ENCODE measurements at places on chromosomes 5 and 9.
A peak's percentile ranks its signal among the peaks of the same experiment; 100 is the strongest.

GRCh38 chr9:107210775-107211174 lies 72.3 kb upstream of the RAD23B start:
- no peak for DNase-seq

DNA sequence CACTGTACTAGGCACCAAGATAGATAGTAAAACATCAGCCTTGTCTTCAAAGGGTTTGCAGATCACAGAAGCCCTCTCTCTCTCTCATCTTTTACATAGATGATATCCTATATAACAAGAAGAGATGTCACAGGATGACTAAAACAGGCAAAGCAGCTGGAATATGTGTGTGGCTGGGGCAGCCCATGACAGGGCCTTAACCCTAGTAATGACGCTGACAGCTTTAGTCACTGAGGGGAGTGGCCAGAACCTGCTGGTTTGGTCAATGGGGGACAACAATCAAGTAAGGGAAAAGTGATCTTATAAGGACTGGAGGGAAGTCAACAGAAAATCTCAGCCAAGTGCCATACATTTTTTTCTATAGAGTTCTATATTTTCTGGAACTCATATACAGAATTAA lies 41.9 kb upstream of the RIC1 start:
- DNase-seq = peak; percentile 70

DNA sequence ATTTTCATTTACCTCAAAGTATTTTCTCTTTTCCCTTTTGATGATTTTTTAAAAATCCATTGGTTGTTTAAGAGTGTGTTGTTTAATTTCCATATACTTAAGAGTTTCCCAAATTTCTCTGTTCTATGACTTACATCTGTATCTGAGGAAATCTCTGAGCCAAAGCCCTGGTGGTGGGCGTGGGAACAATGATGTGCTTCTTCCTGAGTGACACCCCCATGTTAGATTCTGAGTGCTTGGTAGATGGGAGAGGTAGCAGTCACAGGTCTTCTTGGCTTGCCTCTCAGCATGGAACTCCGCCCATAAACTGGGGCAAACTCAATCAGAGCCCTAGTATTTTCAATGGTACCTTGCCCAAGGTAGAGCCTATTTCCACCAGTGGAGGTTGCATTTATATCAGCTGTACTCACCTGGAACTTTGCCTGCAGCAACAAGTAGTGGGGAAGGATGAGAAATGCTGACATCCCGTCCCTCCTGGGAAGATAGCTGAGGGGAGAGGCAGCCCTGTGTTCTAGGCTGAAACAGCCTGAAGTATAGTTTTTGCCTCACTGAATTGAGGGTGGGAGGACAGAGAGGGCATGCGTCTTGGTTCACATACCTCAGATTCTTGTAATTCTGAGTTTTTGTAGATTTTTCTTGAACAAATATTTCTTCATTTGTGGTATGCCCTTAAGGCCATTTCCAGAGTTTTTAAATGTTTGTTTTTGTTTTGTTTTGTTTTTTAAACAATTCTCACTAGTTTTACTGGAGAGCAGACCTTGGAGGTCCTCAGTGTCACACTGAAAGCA lies 26.4 kb downstream of the C9orf43 start:
- no peak for DNase-seq

- no peak for DNase-seq
Measured at GRCh38 chr5:58999804-59000203, 416.9 kb downstream of the RAB3C start.

DNA sequence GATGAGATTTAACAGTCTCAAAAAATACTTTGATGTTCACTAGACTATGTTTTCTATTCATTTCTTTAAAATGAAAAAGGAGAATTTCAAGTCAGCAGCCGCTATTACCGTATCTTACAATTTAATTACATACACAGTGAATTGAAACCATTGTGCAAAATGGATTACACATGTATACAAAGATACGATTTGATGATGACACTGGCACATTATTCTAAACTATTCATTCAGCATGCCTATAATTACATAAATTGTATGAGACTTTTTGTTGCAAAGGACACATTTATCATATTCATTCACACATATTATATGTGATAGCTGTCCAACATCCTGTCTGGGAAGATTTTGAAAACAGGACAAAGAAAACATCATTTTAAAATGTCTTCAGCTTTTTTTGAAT lies 118.3 kb upstream of the VCAN start:
- DNase-seq = no peak

GRCh38 chr5:171961117-171961516 lies 45.3 kb downstream of the FBXW11 start:
- peak; percentile 25 for DNase-seq

DNA sequence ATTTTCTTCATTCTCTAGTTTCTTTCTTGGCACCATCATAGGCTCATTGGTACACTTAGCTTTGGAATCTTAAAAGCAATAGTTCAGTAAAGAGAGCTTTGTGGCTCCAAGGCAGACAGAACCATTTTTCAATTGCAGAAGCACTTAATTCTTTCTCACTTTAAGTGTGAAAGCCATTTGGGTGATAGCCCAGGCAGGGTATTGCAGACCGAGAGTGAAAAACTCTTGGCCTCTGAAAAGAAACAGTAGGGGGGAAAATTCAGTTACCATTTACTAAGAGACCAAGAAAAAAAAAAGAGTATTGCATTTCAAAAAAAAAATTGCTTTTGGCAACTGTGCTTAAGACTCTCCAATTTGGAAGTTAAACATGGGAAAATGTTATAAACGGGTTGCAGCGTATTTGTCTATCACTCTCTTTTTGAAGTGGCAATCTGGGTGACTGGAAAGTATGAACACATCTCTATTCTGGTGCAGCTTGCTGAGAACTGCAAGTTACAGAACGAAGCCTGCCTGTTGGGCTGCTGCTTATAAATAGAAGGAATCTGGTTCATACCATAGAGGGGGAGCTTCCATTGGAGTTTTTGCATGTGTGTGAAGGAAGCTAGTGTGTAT lies 170.5 kb downstream of the TLE4 start:
- DNase-seq = no peak

- peak; percentile 60 for DNase-seq
Measured at GRCh38 chr9:21607576-21607975, 125.5 kb upstream of the IFNE start.

DNA sequence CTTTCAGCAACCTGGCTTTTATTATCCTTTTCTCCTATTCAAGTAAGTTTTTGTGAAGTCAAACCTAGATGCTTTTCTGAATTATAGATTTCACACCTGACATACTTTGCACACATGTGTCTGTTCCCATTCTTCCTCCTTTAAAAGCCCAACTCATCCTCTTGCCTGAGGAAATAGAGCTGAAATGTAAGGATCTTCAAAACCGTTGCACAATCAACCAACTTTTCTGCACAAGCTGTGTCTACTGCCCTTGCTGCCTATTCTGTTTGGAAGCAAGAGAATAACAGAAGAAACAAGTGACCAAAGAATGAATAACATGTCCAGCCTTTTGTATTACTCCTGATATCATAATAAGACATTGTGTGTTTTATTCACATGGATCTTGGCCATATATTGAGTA lies 95.1 kb upstream of the ITGA1 start:
- DNase-seq = no peak

GRCh38 chr9:20693068-20693467 lies 9.0 kb downstream of the FOCAD start:
- peak; percentile 47 for DNase-seq

DNA sequence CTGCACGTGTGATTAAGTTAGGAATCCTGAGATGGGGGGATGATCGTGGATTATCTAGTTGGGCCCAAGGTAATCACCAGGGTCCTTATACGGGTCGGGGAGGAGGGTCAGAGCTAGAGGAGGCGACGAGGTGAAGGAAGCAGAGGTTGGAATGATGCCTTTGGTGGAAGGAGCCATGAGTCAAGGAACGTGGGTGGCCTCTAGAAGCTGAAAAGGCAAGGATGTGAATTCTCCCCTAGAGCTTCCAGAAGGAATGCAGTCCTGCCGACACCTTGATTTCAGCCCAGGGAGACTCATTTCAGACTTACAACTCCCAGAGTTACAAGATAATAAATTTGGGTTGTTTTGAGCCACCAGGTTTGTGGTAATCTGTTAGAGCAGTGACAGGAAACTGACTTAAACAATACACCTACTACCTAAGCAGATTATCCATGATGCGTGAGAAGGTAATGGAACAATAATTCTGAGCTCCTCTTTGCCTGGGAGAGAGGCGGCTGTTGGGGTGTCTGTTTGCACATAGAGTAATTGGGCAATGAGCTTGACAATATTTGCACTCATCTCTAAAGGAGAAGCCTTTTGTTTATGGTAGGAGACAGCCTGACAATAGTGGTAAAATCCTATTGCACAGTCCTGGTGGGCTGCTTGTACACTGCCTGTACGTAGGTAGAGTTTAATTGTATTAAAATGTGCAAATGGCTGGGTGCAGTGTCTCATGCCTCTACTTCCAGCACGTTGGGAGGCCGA lies 129.3 kb upstream of the IER5L start:
- no peak for DNase-seq

- no peak for DNase-seq
Measured at GRCh38 chr9:1002678-1003077, 26.2 kb downstream of the DMRT3 start.

- no peak for DNase-seq
Measured at GRCh38 chr5:120882038-120882775, 418.1 kb downstream of the PRR16 start.

- no peak for DNase-seq
Measured at GRCh38 chr9:8284884-8285283, 485.3 kb upstream of the DMAC1 start.

DNA sequence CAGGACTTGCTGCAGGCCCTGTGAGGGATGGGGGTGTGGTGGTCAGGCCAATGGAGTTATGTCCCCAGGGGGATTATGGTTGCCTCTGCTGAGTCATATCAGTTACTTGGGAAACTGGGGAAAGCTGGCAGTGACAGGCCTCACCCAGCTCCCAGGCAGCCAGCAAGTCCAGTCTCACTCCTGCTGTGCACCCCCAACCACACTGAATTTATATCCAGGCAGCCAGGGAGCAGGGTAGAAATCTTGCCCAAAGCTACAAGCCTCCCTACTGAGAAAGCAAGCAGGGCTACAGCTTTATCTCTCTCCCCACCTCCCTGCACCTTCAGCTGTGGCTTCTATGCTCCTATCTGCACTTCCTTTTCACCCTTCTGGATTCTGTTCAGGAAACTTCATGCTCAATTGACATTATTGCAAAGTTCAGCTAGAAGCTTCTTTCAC lies 2076.0 kb upstream of the CDH9 start:
- no peak for DNase-seq

- no peak for DNase-seq
Measured at GRCh38 chr5:164950927-164951326, 1445.5 kb downstream of the MAT2B start.

GRCh38 chr5:66653325-66653724 lies 57.1 kb downstream of the MAST4 start:
- peak; percentile 85 for DNase-seq

- no peak for DNase-seq
Measured at GRCh38 chr5:124797665-124798087, 51.2 kb upstream of the ZNF608 start.

GRCh38 chr9:115109486-115109885 lies 8.5 kb downstream of the TNC start:
- DNase-seq = peak; percentile 58

GRCh38 chr9:13411791-13412190 lies 132.3 kb upstream of the MPDZ start:
- peak; percentile 44 for DNase-seq

DNA sequence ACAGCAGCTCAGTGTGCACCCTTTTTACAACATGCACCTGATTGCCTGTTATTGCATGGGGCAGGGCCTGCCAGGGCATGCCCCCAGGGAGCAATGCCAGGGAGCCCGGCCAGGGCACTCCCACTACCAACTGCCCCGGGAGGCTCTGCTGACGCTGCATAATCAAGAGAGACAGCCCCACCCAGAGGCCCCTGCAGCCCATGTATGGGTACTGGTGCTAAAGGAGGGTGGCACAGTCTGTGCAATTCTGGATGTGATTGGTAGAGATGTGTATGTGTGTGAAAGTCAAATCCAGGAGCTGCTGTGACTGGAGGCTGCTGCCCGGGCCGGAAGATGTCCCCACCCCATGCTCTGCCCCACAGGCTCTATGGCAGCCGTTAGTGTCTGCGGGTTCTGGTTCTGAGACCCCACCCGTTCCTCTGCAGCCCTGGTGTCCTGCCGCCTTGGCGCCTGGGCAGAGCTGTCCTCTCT lies 3.9 kb upstream of the NEURL1B start:
- DNase-seq = no peak

- peak; percentile 91 for DNase-seq
Measured at GRCh38 chr5:10452768-10453331, 11.2 kb downstream of the ROPN1L start.

- DNase-seq = no peak
Measured at GRCh38 chr9:79104216-79104615, 467.5 kb upstream of the TLE4 start.

DNA sequence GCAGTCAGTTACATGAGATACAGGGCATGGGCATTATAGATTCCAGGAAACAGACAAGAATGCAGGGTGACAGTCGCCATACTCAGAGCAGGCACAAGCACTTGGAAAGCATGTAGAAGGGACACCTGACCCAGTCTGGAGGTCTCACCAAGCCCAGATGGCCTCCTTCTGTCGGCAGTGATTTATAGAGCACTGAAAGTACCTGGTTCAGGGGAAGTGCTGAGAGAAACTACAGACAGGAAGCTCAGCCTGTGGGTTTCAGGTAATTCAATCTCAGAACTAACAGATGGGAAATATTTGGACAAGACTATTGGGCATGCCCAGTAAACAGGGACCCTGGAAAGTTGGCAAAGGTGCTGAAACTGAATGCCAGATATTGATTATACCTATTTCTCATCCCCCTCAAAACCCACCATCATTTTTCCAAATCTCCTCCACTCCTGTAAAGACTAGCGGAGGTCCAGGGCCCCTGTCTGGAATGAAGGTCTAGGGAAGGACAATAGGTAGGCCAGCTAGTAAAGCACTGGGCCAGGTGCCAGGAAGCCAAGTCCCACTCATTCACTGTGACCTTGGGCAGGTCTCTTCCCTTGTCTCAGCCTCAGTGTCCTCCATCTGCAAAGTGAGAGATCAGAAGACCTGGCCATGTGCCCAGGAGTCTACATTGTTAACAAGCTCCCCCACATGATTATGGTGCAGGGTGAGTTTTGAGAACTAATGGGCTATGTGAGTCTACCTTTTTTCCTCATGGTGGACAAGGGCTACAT lies 26.9 kb downstream of the KLHL3 start:
- DNase-seq = no peak

DNA sequence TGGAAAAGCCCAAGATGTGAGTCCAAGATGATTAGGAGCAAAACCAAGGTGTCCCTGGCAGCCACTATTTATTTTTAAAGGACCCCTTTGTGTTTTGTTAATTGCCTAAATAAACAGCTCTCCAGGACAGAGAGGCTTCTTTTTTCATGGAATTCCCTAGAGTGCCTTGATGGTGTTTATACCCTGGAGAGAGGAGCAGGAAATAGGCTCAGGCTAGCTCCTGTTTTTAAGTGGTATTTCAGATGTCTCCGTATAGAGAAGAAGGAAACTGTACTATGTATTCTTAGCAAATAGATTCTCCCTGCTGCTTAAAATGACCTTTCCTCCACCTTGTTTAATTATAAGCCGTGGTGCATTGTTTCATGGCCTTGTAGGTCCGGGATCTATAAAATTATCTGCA lies 292.4 kb downstream of the CD180 start:
- no peak for DNase-seq

GRCh38 chr5:73266925-73267765 lies 94.2 kb downstream of the TMEM174 start:
- no peak for DNase-seq

DNA sequence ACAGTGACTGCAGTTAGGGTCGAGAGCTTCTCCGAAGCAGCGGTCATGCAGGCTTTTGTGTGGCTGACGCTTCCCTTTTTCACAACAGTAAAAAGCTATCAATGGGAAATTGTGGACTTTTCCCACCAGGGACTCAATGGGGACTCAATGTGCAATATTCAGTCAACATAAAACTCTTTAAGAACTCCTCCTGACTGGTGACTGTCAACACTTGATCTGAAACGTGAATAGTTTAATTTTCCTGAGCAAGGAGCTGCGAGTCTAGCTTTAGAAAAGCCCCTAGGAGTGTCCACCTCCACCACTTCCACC lies 28.7 kb downstream of the EXOC3 start:
- no peak for DNase-seq
